Forelimb muscle (tissue), 1 donor: ENCODE measurements at places on chromosomes 5 and 9. TPM values are rescaled to one million over a fixed set of nuclear protein-coding genes. Genes with fewer than 3 reads are reported as not detected.
A peak's percentile ranks its signal among the peaks of the same experiment; 100 is the strongest.

The RALGDS gene
- 50.3 TPM for polyA plus RNA-seq

DNA sequence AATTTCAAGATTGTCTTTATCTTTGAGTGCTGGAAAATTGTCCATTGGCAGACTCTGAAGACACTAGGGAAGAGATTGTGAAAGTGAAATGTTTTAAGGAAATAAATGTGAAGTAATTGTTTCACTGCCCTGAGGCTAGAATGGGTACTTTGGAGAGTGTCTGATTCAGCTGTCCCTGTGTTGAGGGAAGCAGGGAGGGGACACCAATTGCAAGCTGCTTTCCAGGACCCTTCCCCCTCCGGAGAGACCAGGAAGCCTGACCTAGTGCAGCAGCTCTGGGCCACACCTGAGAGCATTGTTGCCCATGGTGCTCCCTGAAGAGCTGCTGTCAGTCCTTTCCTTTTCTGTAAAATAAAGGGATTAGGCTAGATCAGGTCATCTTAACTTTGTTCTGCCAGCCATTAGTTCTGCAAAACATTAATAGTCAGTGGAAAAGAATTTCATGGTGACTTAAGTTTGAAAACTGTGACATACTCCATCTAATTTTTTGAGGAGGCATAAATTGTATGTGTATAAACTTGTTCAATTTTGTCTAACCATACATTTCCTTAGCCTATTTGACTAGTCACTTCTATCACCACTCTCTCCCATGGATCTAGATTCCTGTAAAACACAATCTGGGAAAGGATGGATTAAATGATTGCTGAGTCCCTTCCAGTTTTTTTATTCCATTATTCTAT, 18.8 kb downstream of the MAP1B start:
- DNase-seq: no peak

GRCh38 chr5:150186137-150186536, 3.7 kb upstream of the SLC6A7 start:
- no peak for DNase-seq

DNA sequence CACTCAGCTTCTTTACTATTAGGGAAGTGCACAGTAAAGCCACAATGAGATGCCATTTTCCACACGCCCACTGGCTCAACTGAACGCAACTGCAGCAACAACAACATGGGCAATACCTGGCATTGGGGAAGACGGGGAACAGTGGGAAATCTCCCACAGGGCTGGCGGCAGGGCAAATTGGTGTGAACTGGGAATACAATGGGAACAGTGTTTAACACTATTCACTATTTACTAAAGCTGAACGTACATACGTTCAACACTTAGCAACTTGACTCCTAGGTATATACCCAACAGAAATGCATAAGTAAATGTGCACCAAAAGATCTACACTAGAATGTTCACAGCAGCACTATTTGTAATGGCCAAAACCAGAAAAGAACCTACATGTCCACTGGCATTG, 14.1 kb downstream of the ZER1 start:
- no peak for DNase-seq

- peak; percentile 31 for DNase-seq
These were observed 2.5 kb downstream of the CENPP start for GRCh38 chr9:92328225-92328624.

- no peak for DNase-seq
These were observed 146.1 kb downstream of the TMEM167A start for GRCh38 chr5:82931110-82931509.

DNA sequence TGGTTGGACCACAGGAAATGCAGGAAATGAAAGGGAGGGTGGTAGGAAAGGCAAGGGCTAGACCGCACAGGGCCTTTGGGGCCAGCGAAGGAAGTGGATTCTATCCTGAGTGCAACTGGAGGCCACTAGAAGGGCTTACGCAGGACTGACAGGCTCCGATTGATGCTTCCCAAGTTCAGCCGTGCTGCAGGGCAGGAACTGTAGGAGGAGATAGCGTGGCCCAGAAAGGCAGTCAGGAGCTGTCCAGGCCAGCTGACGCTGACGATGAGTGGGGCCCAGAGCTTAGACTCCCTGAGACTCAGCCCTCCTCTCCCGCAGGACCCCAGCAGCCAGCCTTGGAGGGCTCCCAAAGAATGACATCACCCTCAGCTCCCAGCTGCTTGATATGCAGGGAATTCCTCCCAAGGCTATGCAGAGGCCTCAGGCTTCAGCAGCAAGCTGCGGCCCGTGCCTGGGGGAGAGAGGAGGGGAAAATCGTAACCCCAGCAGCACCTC, 48.8 kb downstream of the KCNIP1 start:
- DNase-seq: peak; percentile 90

DNA sequence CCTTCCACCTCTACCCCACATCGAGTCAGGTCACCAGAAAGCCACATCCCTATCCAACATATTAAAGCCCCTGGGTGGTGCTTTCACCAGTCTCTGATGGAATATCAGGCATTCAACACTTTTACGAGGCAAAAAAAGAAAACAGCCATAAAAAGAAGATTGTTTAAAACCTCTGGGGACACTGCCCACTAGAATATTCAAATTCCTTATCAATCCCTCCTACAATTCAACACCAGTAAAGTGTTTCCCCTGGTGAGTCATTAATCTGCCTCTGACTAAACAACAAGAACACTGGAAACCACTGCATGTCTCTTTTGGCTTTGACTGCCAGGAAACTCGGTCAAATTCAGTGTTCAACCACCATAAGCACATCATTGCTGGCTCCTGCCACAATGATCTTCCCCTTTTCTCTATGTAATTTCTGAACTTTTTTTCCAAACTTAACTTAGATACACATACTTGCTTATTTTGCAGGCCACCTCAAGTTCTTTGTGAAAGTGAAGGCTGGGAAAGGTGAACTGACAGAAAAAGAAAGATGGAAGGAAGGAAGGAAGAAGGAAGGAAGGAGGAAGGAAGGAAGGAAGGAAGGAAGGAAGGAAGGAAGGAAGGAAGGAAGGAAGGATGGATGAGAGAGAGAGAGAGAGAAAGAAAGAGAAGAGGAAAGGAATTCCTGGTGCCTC, 105.3 kb downstream of the PAX5 start:
- no peak for DNase-seq

- DNase-seq: no peak
These were observed 97.5 kb downstream of the EBF1 start for GRCh38 chr5:159002171-159002570.

- no peak for DNase-seq
These were observed 31.7 kb downstream of the BASP1 start for GRCh38 chr5:17249029-17249634.

GRCh38 chr5:122391621-122392020, 79.6 kb downstream of the SNCAIP start:
- DNase-seq: no peak

GRCh38 chr9:124544535-124544934, 37.3 kb upstream of the NR5A1 start:
- DNase-seq: no peak

- peak; percentile 61 for DNase-seq
These were observed 52.8 kb downstream of the IRF1 start for GRCh38 chr5:132437604-132438266.
